ENCODE measurements at places on chromosomes 6 and 20.

DNA sequence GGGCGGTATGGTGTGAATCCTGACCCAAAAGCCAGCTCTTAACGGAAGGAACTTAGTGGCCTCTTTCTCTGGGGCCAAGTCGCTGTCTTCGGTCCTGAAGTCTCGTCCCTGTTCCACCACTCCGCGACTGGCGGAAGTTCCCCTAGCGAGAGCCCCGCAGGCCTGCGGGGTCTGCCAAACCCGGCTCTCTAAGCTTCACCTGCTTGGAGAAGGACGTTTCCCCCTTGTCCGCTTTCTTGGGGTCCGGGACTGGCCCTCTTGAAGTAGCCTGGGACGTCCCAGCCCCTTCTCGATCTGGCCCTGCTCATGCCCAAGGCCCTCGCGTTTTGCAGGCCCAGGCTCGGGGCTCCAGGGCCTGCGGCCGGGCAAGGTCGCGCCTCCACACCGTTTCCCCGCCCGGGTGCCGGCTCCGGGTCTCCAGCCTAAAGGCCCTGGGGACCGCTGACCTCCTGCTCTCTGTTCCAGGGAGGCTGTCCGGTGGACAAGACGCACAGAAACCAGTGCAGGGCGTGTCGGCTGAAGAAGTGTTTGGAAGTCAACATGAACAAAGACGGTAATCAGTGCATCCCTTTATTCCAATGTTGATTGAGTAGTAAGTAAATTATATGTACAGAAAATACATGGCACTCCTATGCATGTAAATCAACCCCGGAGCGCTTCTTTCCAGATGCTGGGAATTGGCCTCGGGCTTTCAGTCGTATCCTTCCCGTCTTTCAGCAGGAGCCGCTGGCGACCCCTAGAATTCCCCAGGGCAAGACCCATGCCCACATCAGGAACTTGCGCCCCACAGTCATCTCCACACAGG, 8.8 kb downstream of the NR2E1 start:
- no peak for DNase-seq

- no peak for DNase-seq
These were observed 838.0 kb downstream of the DHX35 start for GRCh38 chr20:39800111-39800510.

GRCh38 chr20:38369389-38369788, 23.1 kb downstream of the LBP start:
- DNase-seq = no peak

DNA sequence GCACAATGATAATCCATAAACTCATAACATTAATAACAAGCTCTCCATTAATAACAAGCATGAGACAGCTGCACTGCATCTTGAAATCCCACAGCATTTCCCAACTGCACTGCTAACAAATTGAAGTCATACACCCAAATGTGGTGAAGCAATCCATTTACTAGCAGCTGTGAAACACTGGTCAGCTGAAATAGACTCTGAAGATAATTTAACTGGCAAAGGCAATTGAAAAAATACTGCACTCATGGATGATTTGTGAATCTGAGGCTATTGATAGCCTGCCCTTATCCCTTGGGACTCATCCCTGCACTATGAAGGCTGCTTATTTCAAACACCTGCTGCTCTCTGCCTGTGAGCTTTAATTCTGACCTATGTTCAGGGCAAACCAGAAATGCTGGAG, 49.1 kb upstream of the PLCB1 start:
- DNase-seq = no peak

DNA sequence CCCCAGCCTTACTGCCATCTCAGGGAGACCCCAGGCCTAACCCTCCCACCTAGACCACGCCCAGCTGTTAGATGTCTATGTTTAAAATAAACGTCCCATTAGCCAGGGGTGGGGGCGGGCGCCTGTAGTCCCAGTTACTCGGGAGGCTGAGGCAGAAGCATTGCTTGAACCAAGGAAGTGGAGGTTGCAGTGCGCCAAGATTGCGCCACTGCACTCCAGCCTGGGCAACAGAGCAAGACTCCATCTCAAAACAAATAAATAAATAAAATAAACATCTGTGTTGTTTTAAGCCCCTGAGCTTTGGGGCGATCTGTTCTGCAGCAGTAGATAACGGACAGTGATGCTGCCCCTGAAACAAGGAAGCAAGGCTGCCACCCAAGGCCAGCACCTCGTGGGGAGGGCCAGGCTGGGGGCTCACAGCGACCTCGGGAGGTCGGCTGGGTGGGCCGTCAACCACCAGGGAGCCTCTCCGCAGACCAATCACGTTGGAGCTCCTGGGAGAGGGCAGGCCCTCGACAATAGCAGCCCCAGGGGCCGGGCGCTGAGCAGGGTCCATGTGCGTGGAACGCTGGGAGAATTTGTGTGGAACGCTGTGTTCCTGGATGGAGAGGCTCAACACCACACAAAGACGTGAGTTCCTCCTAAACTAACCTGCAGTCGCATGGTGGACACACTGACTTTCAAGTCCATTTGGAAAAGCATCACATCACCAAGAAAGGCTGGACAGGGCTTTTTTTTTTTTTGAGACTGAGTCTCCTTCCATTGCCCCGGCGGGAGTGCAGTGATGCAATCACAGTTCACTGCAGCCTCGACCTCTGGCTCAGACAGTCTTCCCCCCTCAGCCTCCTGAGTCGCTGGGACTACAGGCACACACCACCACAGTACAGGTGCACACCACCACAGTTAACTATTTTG, 1.0 kb upstream of the HELZ2 start:
- no peak for DNase-seq
